ENCODE measurements at places on chromosomes 7 and 10. TPM values are rescaled to one million over a fixed set of nuclear protein-coding genes. Genes with fewer than 3 reads are reported as not detected.

Gene SFMBT2
- total RNA-seq, result 8.8 TPM

Gene LIPJ
- total RNA-seq, result not detected

Gene RAMP3
- not detected for total RNA-seq

Gene FGFR2
- total RNA-seq, result 0.27 TPM

Measured in A549 treated with dexamethasone at 1 μM for 4 hours (cell line).